Stimulated activated naive CD8-positive, alpha-beta T cell treated with anti-CD3 and anti-CD28 coated beads, Interleukin-15, amount 100 ng/mL, for 72 hours (primary cell): ENCODE measurements at places on chromosomes 7 and 10.

GRCh38 chr10:66931340-66931948, 5.6 kb downstream of the LRRTM3 start:
- DNase-seq = no peak

GRCh38 chr7:80027611-80028173, 106.9 kb upstream of the GNAI1 start:
- no peak for DNase-seq

DNA sequence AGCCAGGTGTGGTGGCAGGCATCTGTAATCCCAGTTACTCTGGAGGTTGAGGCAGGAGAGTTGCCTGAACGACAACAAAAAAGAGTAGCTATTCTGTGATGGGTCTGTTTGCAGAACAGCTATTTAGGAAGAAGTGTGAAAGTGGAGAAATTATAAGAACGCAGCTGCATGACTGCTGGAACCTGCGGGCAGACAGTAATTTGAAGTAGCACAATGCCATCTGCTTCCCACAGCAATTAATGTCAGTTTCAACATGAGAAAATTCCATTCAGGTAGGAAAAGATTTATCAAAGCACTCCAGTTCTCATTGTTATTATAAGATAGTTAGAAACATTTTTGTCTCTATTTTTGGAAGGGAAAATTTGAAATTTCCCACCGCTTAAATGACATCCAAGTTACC, 21.5 kb downstream of the LAMB1 start:
- DNase-seq = no peak

GRCh38 chr10:43258211-43258561, 8.7 kb downstream of the RASGEF1A start:
- DNase-seq = no peak

GRCh38 chr7:2245883-2246675, 4.1 kb downstream of the NUDT1 start:
- no peak for DNase-seq

- no peak for DNase-seq
These were observed 114.1 kb downstream of the CPED1 start for GRCh38 chr7:121102619-121103018.

DNA sequence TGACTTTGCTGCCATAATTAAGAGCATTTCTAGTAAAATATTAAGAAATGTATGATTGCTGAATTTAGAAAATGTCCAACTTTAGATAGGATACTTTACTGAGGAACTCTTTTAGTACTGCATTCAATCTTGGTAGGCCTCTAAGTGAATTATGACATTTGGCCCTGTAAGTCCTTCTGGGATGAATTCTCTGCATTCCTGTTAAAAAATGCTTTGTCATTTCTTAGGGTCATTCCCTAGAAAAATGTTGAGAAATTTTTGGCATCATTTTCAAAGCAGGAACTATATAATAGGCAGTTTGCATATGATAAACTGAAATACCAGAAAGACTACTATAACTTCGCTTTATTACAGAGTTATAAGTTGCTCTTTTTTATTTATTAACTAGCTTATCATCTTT, 69.3 kb upstream of the PRR15 start:
- DNase-seq = no peak

DNA sequence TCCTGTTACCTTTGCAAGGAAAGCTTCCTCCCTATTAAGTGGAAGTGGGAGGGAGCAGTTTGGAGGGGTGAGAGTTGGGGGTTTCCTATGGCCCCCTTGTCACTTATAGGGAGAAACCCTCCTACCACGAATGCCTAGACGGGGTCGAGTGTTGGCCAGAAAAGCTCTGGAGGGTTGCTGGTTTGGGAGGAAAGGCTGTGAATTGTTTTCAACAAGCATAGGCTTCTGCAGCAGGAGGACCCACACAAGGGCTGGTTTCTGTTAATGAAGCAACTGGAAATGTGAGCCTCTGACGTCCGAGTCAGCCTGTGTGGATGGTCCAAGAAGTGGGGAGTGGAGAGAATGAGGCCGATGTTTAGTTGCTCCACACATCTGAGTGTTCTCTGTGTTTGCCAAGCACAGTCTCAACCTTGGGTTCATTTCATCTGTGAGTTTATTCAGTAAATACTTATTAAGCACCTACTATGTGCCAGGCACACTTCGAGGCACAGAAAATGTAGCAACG, 37.3 kb upstream of the LEP start:
- DNase-seq = no peak

GRCh38 chr7:35536396-35536826, 158.5 kb downstream of the HERPUD2 start:
- no peak for DNase-seq

GRCh38 chr7:17013204-17013603, 131.4 kb upstream of the AGR3 start:
- no peak for DNase-seq

DNA sequence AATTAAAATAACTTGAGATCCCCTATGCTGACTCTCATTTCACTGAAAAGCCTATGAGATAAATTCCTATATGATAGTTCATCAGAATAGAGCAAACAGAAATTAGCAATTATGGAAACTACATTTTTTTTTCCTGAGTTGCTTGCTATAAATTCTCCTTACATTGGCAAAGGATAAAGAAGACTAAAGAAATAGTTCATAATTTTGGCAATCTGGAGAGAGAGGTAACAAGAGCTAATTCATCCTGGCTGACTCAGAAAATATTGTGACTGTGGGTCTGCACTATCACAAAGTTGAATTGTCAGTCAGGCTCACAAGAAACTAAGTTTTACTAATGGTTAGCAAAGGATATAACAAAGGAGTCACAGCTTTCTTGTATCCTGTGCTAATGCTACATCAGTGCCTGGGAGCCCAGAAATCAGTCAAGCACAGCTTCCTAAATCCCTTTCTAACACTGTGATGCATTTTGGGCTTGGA, 483.0 kb downstream of the MAGI2 start:
- DNase-seq = no peak

- no peak for DNase-seq
These were observed 333.2 kb downstream of the RPS24 start for GRCh38 chr10:78366663-78367411.

GRCh38 chr7:8249121-8249520, 12.8 kb downstream of the ICA1 start:
- no peak for DNase-seq

DNA sequence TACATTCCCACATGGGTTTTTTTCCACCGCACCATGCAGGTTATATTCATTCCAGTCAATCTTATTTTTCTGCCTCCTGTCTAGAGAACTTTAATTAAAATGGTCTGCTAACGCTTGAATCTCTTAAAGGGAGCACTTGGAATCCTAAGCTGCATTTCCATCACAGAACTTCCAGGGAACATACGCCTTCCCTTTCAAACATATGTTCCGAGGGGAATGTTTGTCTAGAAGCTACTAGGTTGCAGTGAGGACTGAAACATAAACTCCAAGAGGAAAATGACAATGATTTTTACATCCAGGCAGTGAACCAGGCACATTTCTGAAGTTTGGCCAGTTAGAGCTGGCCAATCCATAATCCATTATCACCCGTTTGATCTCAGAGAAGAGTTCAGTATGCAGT, 375.5 kb upstream of the NRP1 start:
- DNase-seq = no peak

- DNase-seq = no peak
These were observed 79.0 kb downstream of the C10orf105 start for GRCh38 chr10:71640607-71641006.

GRCh38 chr7:155252444-155252887, 45.2 kb upstream of the INSIG1 start:
- no peak for DNase-seq

GRCh38 chr10:118042336-118042735, 4.4 kb downstream of the RAB11FIP2 start:
- no peak for DNase-seq

DNA sequence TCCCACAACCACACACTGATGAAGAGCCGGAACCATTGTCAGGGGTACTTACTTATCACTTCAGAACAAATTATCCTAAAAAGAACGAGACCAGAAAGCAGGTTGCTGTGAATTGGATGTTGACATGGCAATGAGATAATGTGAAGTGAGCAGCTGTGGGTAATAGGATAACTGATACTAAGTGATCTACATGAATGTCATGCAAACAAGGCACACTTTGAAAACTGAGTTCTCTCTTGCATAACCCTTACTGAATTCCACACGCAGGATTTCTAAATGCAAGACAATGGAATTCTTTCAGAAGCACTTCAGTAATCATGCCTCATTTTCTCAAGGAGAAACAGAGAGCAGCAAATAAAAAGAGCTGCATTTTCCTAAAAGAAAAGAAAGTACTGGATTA, 242.5 kb upstream of the TMEM229A start:
- DNase-seq = no peak

- DNase-seq = no peak
These were observed 831 bp downstream of the ZKSCAN5 start for GRCh38 chr7:99505324-99505662.

DNA sequence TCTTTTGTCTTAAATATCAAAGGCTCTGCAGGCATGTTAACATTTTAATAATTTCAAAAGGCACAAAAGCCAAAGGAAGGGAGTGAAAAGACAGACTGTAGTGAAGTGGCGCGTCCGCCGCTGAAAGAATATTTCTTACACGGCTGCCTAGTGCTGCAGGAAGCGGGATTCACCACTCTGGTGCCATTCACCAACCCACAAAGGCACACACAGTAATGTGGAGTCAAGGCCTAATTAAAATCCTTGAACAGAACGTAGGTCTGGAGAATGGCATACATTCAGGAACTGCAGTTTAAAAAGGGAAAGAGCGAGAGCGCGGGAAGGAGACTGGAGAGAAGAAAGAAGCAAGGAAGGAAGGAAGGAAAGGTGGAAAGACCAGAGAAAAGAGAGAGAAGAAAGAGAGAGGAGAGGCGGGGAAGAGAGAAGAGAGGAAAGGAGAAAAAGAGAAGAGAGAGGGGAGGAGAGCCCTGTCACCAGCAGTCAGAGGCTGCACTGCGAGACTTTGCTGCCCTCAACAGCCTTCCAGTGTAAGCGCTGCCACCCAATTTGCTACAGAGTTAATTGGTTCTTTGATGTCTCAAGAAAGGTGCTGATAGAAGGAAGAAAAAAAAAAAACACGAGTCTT, 554.0 kb downstream of the MDFIC start:
- no peak for DNase-seq

DNA sequence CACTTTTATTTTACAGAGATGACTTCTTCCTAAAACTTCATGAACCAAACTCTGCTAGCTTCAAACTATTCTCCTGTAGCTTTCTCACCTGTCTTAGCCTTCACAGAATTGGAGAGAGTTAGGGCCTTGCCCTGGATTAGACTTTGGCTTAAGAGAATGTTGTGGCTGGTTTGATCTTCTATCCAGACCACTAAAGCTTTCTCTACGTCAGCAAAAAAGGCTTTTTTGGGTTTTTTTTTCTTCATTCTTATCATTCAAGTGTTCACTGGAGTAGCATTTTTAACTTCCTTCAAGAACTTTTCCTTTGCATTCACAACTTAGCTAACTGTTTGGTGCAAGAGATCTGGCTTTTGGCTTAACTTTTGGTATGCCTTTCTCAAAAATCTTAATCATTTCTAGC, 19.3 kb upstream of the CCDC172 start:
- DNase-seq = no peak

DNA sequence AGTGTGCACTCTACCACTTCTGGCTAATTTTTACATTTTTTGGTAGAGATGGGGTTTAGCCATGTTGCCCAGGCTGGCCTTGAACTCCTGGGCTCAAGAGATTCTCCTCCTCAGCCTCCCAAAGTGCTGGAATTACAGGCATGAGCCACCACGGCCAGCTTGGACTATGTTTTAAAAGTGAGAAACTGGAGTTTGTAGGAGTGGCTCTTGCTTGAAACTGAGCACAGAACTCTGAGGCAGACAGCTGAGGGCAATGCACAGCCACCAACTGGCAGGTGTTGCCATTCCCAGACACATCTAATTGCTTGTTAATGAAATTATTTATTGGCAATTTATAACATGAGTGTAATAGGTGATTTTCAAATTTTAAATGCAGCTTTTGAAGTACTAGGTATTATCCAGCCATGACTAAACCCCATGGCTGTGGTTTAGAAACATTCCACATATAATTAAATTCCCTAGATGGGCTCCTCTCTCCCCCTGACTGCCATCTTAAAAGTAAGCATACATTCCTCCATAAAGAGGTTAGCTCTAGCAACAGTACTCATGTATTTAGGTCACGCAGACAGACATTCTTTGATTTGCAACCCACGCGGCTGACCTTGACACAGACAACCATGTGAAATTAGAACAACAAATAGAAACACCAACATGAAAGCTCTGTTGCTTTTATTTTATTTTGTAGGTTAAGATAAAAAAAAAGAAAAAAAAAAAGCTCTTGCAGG, 19.8 kb downstream of the PANK1 start:
- DNase-seq = no peak

GRCh38 chr7:44278451-44279161, 46.8 kb downstream of the CAMK2B start:
- DNase-seq = no peak

DNA sequence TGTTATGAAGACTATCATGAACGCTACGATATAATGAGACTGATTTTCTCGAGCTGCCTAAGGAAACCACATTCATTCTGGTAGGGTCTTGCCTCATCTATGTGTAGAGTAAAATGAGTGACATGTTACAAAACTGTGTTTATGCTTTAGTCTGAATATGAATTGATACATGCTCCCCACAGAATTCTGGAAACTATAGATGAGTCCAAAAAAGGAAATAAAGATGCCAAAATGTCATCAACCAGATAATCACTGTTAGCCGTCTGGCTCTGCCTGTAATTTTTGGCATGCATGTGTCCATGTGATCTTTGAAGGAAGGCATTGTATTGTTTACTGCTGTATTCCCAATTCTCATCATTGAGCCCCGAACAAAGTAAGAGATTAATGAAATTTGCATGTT, 42.6 kb upstream of the GPR37 start:
- DNase-seq = no peak

DNA sequence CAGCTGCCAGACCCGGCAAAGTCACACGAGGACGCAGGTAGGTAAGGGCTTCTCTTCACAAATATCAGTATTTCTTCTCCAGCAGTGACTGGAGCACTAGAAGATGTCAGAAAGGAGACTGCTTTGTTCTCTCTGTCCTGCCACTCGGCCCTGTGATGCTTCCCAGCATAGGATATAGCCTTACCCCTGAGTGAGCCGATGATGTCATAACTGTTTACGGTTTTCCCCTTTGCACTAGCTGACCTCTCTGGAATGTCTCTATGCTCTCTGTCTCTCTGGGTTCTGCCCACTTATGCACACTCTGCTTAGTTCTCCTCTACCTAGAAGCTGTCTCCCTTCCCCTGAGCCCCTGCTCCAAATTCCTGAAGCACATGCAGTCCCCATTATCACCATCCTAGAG, 167.5 kb upstream of the PODXL start:
- DNase-seq = no peak

- DNase-seq = no peak
These were observed 45.2 kb upstream of the EXOC4 start for GRCh38 chr7:133207687-133208086.

- DNase-seq = peak; percentile 21
These were observed 22.7 kb downstream of the CISD1 start for GRCh38 chr10:58291538-58292174.
